ENCODE measurements at places on chromosomes 13 and 19.

- DNase-seq: no peak
Measured at GRCh38 chr13:39037410-39037879, 444 bp downstream of the PROSER1 start.

GRCh38 chr13:111341886-111342285 lies 21.4 kb downstream of the TEX29 start:
- DNase-seq: no peak

- no peak for DNase-seq
Measured at GRCh38 chr13:73129023-73129422, 70.2 kb downstream of the KLF5 start.

DNA sequence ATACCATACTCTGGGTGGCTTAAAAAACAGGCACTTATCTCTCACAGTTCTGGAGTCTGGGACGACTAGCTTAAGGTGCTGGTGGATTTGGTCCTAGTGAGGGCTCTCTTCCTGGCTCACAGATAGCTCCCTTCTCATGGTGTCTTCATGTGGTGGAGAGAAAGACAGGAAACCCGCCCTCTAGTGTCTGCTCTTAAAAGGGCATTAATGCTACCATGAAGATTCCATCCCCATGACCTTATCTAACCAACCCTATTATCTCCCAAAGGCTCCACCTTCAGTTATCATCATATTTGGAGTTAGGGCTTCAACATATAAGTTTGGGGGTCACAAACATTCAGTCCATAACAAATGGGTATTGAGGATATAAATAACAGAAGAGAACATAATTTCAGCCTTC lies 139.4 kb downstream of the HS6ST3 start:
- DNase-seq: no peak

DNA sequence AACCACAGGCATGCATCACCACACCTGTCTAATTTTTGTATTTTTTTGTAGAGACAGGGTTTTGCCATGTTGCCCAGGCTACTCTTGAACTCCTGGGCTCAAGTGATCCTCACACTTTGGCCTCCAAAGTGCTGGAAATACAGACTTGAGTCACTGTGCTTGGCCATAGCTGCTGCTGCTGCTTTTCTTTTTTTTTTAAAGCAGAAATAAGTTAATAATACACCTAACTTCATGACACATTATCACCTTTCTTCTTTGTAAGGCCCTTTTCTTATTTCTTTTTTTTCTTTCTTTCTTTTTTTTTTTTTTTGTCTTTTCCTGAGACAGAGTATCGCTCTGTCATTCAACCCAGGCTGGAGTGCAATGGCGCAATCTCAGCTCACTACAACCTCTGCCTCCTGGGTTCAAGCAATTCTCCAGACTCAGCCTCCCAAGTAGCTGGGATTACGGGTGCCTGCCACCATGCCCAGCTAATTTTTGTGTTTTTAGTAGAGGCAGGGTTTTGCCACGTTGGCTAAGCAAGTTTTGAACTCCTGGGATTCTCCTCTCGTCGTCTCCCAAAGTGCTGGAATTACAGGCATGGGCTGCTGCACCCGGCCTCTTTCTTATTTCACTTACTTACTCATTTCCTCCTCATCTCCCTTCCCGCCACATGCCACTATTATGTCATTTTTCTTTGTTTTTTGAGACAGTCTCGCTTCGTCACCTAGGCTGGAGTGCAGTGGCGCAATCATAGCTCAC lies 8.7 kb downstream of the SHKBP1 start:
- no peak for DNase-seq

DNA sequence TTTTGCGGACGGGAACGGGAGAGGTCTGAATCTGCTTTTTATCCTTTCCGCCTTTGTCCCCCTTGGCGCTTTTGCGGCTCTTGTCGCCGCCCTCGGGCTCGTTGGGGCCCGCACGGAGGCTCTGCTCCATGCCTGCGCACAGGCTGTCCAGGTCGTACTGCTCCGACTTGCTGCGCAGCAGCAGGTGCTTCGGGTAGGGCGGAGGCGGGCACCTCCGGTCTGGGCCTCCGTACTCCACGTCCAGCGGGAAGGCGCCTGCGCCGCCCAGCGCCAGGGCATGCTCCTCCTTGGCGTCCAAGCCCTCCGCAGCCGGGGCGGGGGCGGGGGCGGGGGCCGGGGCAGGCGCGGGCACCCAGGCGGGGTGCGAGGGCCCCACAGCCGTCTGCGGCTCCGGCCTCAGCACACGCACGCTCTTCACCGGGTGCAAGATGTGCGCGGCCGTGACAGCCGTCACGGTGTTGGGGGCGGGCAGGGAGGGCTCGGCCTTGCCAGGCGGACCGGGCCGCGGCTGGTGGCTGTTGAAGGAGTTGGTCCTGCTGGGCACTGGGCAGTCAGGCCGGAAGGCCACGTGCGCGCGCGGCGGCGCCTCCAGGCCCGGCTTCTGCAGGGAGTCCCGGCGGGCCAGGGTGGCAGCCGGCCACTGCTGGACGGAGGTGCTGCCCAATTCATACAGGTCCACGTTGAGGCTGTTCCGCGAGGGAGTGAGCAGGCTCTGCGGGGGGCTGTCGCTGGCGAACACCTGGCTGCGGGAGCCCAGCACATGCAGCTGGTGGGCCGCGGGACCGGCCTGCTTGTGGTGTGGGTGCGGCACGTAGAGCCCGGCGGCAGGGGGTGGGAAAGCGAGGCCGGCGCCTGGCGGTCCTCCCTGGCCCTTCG lies 73.1 kb downstream of the LATS2 start:
- no peak for DNase-seq

- no peak for DNase-seq
Measured at GRCh38 chr13:30292325-30292724, 15.0 kb downstream of the KATNAL1 start.

GRCh38 chr13:27425158-27425917 lies 919 bp downstream of the GTF3A start:
- DNase-seq: peak; percentile 21

All from activated T-helper 2 cell treated with anti-CD3 and anti-CD28 coated beads, Interferon-gamma antibody, Interleukin-2, Interleukin-4, amounts not matched to agents 10 μg/mL and 5 μg/mL and 100 μg/mL, durations not matched to agents 14 hours and 24 hours and 36 hours (primary cell).